ENCODE measurements at places on chromosomes 1 and 21. TPM values are rescaled to one million over a fixed set of nuclear protein-coding genes. Genes with fewer than 3 reads are reported as not detected.

GRCh38 chr1:244322791-244323521 lies 128.8 kb downstream of the ADSS2 start:
- no peaks in the 10 kb centered on the region for H3K36me3 ChIP-seq
- H3K4me1 ChIP-seq = peaks cover 5% of the 10 kb centered on the region
- peak; percentile 42 for DNase-seq
- H3K4me3 ChIP-seq = no peak overlapping the region

- H3K4me3 ChIP-seq = no peak overlapping the region
- no peaks in the 10 kb centered on the region for H3K27me3 ChIP-seq
- no peak overlapping the region for H3K27ac ChIP-seq
These were observed 6.3 kb upstream of the ADAR start for GRCh38 chr1:154614247-154614646.

- no peak overlapping the region for H3K27ac ChIP-seq
- DNase-seq = peak; percentile 76
- H3K36me3 ChIP-seq = no peaks in the 10 kb centered on the region
- no peak overlapping the region for H3K4me3 ChIP-seq
- no peaks in the 10 kb centered on the region for H3K4me1 ChIP-seq
These were observed 383.5 kb downstream of the OMA1 start for GRCh38 chr1:58162952-58163550.

GRCh38 chr1:788835-789234 lies 102.4 kb upstream of the OR4F16 start:
- H3K36me3 ChIP-seq = no peaks in the 10 kb centered on the region
- H3K27me3 ChIP-seq = no peaks in the 10 kb centered on the region
- no peaks in the 10 kb centered on the region for H3K4me1 ChIP-seq
- H3K27ac ChIP-seq = no peak overlapping the region
- H3K4me3 ChIP-seq = no peak overlapping the region

- no peak overlapping the region for H3K27ac ChIP-seq
- DNase-seq = no peak
- no peaks in the 10 kb centered on the region for H3K27me3 ChIP-seq
- H3K4me1 ChIP-seq = peaks cover 18% of the 10 kb centered on the region
These were observed 1.0 kb downstream of the IQGAP3 start for GRCh38 chr1:156571261-156571852.

- peaks cover 17% of the 10 kb centered on the region for H3K4me1 ChIP-seq
- no peak overlapping the region for H3K27ac ChIP-seq
- H3K4me3 ChIP-seq = no peak overlapping the region
These were observed 457.2 kb upstream of the RUNX1 start for GRCh38 chr21:35506352-35506751.

DNA sequence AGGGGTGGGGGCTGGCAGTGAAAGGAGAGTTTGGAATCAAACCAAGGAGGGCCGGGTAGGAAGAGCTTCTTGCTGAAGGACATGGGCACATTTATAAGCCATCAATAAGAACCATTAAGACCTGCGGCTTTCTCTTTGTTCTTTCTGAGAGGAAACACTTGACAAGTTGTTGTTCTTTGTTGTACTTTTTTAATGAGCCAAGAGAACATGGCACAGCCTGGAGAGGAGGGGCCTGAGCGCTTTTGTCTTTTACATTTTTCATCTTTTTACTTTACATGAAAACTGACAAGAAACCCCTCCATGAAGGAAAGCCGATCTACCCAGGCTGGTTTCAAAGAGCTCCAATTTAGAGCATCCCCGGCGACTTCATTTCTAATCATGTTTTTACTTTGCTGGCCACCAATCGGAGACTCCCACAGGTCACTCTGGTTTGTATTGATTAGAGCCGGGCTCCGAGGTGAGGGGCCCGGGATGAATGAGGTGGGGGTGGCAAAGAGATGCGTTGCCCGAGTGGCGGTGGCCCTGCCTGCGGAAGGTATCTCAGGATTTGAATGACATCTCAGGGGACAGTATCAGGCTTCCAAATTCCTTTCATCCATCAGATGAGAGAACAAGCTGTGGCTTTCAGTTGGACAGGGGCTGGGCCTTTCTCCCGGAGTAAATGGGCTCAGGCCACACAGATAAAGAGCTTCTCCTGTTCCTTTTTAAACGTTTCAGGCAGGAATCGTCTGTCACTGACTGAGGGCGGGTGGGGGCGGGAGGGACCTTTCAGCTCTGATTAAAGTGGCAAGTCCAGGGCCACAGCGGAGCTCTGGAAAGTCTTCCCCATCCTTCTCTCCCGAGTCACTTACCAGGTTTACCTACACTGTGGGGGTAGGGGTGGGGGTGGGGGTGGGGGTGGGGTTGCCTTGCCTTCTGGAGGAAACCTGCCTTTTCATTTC lies 138.8 kb upstream of the ARHGEF16 start:
- H3K4me1 ChIP-seq = peaks cover 30% of the 10 kb centered on the region
- no peaks in the 10 kb centered on the region for H3K27me3 ChIP-seq
- no peaks in the 10 kb centered on the region for H3K36me3 ChIP-seq

GRCh38 chr1:8212580-8213031 lies 105.3 kb upstream of the SLC45A1 start:
- DNase-seq = no peak
- H3K27ac ChIP-seq = peak overlapping the region; percentile 93
- no peaks in the 10 kb centered on the region for H3K36me3 ChIP-seq
- H3K4me3 ChIP-seq = no peak overlapping the region

- H3K36me3 ChIP-seq = no peaks in the 10 kb centered on the region
- no peaks in the 10 kb centered on the region for H3K27me3 ChIP-seq
- peak; percentile 22 for DNase-seq
- no peak overlapping the region for H3K27ac ChIP-seq
- no peak overlapping the region for H3K4me3 ChIP-seq
These were observed 107.5 kb downstream of the SPAG17 start for GRCh38 chr1:118077331-118078045.

DNA sequence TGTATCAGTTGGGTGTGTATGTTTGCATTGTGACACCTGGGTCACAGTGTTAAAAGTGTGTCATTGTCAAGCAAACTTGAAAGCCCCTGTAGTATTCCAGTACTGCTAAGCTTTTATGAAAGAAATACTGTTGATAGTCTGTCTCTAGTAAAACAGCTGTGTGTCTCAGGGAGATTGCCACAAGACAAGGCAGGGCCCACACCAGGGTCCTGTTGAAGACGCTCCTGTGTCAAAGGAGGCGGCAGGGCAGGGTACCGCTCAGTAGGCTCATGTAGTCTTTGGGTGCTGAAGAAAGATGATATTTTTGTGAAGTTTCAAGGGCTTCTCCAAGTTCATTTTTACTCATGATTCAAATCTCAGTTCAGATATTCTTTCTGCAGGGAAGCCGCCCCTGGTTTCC lies 132.5 kb downstream of the GALNT2 start:
- H3K4me1 ChIP-seq = no peaks in the 10 kb centered on the region
- peaks cover 22% of the 10 kb centered on the region for H3K36me3 ChIP-seq
- no peaks in the 10 kb centered on the region for H3K27me3 ChIP-seq

- DNase-seq = no peak
- no peaks in the 10 kb centered on the region for H3K36me3 ChIP-seq
These were observed 78.0 kb downstream of the HIVEP3 start for GRCh38 chr1:41840592-41841246.

GRCh38 chr1:171220581-171221054 lies 27.7 kb upstream of the FMO1 start:
- no peak overlapping the region for H3K4me3 ChIP-seq
- H3K4me1 ChIP-seq = peaks cover 6% of the 10 kb centered on the region
- no peak for DNase-seq
- H3K27ac ChIP-seq = peak overlapping the region; percentile 53
- H3K27me3 ChIP-seq = no peaks in the 10 kb centered on the region

DNA sequence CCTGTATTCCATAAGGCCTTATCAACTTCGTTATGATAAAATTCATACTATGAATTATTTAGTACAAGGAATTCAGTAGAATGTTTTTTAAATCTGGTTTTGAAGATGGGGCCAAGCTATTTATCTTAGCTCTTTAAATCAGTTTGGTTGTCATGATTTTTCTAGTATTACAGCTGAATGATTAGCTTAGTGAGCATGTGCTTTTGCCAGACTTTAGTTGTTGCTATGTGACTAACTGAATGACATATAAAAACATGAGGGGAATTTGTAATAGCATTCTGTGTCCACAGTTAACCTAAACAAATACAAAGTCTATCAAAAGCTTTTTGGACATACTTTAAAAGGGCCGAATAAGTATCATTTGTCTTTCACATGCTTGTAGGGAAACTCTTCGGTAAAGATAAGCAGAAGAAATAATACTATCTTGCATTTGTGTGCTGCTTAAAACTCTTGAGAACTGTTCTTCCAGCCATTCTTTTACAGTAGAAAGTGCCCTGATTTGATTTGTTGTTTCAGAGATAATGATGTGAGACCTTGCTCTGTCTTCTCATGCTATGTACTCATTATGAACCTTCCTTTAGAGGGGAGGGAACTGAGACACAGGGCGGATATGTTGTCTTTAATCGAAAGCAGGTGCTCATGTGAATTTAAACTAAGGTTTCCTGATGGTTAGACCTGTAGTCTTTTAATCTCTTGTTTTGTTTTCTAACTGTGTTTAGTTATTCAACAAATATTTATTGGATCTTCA lies 18.8 kb downstream of the NEK7 start:
- peaks cover 89% of the 10 kb centered on the region for H3K4me1 ChIP-seq
- no peak for DNase-seq
- H3K27me3 ChIP-seq = no peaks in the 10 kb centered on the region
- peak overlapping the region; percentile 5 for H3K27ac ChIP-seq
- H3K4me3 ChIP-seq = no peak overlapping the region

GRCh38 chr1:53731779-53732305 lies 7.1 kb downstream of the GLIS1 start:
- H3K27ac ChIP-seq = no peak overlapping the region
- H3K36me3 ChIP-seq = no peaks in the 10 kb centered on the region
- peaks cover 45% of the 10 kb centered on the region for H3K27me3 ChIP-seq
- no peaks in the 10 kb centered on the region for H3K4me1 ChIP-seq
- H3K4me3 ChIP-seq = no peak overlapping the region
- no peak for DNase-seq

GRCh38 chr1:210232511-210233215 lies at the start of gene SERTAD4:
Gene SERTAD4, plus strand, starts transcription at chr1:210232796. Its CDS starts 5,165 bp downstream, at chr1:210237961.
- peak within 1 kb of the TSS; percentile 49 for H3K4me3 ChIP-seq
- peak; percentile 49 for DNase-seq
- peaks cover 70% of the 10 kb centered on the region for H3K27me3 ChIP-seq
- peak within 1 kb of the TSS; percentile 77 for H3K27ac ChIP-seq

- peaks cover 3% of the 10 kb centered on the region for H3K27me3 ChIP-seq
- H3K4me3 ChIP-seq = no peak overlapping the region
- DNase-seq = no peak
- no peaks in the 10 kb centered on the region for H3K36me3 ChIP-seq
These were observed 43.7 kb upstream of the NFASC start for GRCh38 chr1:204826970-204827369.

GRCh38 chr1:113965703-113966412 lies 13.4 kb upstream of the OLFML3 start:
- no peak overlapping the region for H3K4me3 ChIP-seq
- no peak overlapping the region for H3K27ac ChIP-seq
- no peaks in the 10 kb centered on the region for H3K27me3 ChIP-seq
- H3K36me3 ChIP-seq = peaks cover 6% of the 10 kb centered on the region
- no peak for DNase-seq

DNA sequence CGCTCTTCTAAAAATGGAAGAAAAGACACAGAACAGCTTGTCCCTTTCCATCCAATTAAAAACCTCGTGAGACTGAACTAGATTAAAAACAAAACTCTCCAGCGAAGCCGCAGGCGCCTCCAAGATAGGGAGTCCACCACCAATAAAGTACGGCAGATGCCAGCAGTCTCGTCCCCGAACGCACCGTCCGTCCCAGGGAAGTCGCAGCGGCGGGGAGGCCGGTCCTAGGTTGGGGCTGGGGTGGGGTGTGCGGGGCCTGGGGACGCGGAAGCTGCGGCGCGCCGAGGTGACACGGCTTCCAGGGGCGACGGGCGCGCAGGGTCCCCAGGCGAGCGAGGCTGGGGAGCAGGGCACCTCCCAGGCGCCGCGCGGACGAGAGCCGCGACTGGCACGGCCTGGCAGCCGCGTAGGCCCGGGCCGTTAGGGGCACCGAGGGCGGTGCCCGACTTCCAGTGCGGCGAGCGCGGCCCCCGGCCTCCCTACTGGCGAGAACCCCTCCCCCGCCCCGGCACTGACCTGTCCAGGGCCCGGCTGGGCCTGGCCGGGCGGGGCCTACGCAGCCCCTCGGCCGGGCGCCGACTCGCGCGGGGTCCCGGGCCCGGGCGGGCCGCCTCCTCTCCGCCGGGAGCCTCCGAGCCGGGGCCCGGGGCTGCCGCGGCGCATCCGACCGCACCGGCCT lies 28.3 kb upstream of the A3GALT2 start:
- peak overlapping the region; percentile 74 for H3K4me3 ChIP-seq
- no peaks in the 10 kb centered on the region for H3K36me3 ChIP-seq
- H3K4me1 ChIP-seq = peaks cover 34% of the 10 kb centered on the region
- DNase-seq = peak; percentile 92

DNA sequence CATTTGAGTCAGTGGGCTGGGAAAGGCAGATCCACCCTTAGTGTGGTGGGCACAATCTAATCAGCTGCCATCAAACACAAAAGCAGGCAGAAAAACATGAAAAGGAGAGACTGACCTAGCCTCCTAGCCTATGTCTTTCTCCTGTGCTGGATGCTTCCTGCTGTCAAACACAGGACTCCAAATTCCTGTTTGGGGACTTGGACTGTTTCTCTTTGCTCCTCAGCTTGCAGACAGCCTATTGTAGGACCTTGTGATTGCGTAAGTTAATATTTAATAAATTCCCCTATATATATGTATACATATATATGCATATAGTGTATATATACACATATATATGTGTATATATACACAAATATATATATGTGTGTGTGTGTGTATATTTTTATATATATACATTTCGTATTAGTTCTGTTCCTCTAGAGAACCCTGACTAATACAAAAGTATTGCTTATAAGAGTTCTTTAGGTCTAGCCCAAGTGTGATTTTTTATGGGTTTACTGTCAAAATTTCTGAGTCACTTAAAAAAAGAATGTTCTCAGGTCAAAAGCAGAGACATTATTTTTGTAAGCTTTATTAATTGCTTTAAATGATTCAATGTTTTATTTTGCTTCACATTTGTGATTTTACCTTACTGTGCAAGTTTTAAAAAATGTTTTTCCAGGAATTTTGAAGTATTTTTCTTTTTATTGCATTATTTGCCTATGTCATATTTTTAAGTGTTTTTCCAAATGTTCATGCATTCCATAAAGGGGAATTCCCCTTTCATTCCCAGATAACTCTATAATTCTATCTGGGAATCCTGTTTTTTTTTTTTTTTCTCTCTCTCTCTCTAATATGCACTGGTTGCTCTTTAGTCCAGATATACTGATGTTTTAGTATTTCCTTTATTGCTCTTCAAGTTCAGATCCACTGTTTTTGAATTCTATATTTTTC lies 92.1 kb upstream of the ADAMTS5 start:
- no peak for DNase-seq
- H3K4me3 ChIP-seq = no peak overlapping the region
- H3K27me3 ChIP-seq = no peaks in the 10 kb centered on the region
- H3K4me1 ChIP-seq = no peaks in the 10 kb centered on the region
- H3K36me3 ChIP-seq = no peaks in the 10 kb centered on the region
- H3K27ac ChIP-seq = no peak overlapping the region

GRCh38 chr1:111515291-111516004 lies 12.0 kb upstream of the ADORA3 start:
- peak; percentile 92 for DNase-seq
- no peaks in the 10 kb centered on the region for H3K36me3 ChIP-seq
- peak overlapping the region; percentile 91 for H3K27ac ChIP-seq
- peak overlapping the region; percentile 20 for H3K4me3 ChIP-seq
- H3K27me3 ChIP-seq = no peaks in the 10 kb centered on the region
- H3K4me1 ChIP-seq = peaks cover 58% of the 10 kb centered on the region

RBP7 gene
- 0.60 TPM for polyA plus RNA-seq

PGLYRP4 gene
- not detected for polyA plus RNA-seq
